ENCODE measurements at places on chromosomes 4 and X.

- DNase-seq = peak; percentile 76
Observed at GRCh38 chr4:123421227-123421936, 24.8 kb downstream of the SPRY1 start.

- DNase-seq = no peak
Observed at GRCh38 chr4:150387981-150388380, 194.0 kb upstream of the MAB21L2 start.

GRCh38 chr4:71257761-71258160 lies 81.1 kb upstream of the SLC4A4 start:
- no peak for DNase-seq

DNA sequence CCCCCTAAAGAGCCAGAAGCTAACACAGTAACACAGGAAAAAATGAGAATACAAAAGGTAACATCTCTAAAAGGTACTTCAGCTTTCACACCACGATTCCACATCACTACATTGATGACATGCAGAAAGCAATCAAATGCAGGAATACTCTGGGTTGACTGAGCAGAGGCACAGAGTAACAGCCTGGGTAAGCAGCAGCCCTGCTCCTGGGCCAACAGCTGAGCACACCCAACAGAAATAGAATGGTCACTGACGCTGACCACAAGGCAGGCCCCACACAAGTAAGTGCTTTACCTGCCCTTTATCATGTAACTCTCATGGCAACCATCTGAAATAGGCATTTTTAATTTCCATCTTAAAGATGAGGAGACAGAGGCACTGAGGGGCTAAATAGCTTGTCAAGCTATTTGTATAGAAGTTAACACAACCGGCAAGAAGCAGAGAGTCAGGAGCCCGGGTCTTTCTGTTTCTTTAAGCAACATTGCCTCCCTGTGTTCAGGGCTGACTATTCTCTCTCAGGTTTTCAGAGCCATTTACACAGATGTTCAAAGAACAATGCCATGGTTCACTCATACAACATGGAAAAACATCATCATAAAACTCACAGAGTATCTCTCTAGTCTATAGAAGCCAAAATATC lies 168.9 kb downstream of the ZNF674 start:
- peak; percentile 68 for DNase-seq

DNA sequence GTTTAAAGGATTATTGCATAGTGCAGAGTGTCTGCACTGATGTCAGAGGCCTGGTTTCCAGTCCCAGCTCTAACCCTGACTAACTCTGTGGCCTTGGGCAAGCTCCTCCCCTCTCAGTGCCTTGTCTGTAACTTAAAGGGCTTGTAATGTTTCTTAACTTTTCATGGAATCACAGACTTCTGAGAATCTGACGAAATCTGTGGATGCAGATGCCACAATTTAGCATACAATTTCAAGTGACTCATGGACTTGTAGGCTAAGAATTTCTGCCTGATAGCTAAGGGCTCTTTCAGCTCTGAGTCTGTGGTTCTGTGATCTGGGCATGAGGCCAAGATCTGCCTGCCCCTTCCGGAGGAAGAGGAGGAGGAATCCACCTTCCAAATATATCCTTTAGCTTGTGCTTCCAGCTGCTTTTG lies 236.9 kb downstream of the AR start:
- peak; percentile 96 for DNase-seq

DNA sequence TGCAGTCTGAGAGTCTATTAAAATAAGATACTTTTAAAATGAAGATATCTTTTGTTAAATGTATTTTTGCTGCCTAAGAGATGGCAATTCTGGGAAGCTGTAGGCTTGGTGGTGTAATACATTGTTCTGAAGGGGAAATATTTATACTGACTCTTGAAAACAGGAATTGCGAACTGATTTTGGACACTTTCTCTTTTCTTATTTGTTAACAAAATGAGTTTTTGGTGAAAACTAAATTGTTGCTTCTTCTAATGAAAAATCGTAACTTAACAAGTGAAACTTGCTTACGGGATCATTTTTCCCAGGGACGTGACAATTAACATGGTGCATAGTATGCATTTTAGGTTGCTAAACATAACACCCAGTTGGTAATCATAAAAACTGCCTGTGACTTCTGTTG lies 71.0 kb downstream of the RAPGEF2 start:
- DNase-seq = no peak

DNA sequence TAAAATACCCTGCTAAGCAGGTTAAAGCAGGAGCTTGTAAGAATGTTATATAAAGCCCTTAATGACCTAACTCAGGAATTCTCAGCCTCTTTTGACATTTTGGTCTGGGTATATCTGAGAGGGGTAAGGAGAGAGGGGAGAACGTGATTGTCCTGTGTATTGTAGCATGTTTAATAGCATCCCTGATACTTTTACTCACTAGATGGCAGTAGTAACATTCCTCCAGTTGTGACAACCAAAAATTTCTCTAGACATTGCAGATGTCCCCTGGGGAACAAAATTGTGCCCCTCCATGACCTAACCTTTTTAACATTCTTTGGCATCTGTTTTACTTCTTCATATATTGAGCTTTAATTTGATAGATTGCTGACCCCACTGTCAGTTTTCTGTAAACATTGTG lies 17.9 kb downstream of the SMARCA5 start:
- DNase-seq = peak; percentile 17

DNA sequence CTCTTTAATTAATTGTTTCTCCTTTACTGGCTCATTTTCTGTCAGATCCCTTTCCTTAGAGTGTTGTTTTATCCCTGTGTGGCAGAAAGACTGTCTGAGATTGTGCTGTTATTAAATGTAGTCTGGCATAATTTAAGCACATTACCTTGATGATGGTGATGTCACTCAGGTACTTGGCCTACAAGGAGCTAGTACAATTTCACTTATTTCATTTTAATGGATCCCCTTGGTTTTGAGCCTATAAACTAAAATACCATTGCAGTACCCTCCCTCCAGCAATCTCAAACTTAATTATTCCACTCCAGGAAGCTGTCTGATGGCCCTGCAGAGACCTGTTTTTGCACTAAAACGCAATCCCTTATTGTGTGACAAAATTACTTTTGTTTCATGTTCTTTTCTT lies 968.6 kb downstream of the ADGRL3 start:
- no peak for DNase-seq

GRCh38 chrX:45735571-45735970 lies 534.9 kb upstream of the DIPK2B start:
- peak; percentile 49 for DNase-seq

- no peak for DNase-seq
Observed at GRCh38 chr4:144633215-144633614, 12.7 kb upstream of the HHIP start.

GRCh38 chr4:76292730-76293129 lies 13.8 kb upstream of the STBD1 start:
- DNase-seq = no peak

DNA sequence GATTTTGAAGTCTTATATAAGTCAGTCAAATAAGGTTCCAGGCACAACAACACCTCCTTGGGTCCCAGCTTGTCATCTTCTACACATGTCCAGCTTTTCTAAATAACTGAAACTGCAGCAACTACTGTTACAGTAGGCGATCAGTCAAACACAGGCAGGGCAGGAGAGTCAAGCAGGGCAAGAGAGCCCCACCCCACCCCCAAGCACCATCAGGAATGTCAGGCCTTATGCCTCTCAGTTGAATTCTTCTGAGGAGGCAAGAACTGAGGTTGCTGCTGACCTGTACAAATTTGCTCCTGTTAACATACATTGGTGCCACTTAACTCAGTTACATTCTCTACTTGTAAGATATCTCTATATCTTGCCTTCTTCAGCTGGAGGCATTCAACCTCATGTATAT lies 608.8 kb upstream of the PCDH10 start:
- DNase-seq = no peak

DNA sequence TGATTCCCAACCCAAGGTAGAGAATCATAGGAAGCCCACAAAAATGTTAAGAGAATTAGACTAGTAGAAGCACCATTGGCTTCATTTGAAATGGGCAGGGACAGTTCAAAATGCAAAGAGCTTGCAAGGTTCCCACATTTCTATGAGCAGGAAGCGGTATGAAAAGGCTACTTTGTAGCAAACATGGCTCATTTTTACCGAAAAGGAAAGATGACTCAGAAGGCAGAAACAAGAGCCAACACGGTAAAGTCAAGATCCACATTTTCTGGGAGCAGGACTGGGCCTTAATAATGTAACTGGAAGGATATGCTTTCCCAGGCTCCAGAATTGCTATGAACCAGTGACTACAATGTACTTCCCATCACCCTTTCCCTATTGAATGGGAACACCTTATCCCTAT lies 89.5 kb downstream of the GLRA3 start:
- no peak for DNase-seq

- no peak for DNase-seq
Observed at GRCh38 chrX:21493226-21493830, 119.1 kb downstream of the CNKSR2 start.

- no peak for DNase-seq
Observed at GRCh38 chrX:66672106-66672505, 33.2 kb upstream of the EDA2R start.

DNA sequence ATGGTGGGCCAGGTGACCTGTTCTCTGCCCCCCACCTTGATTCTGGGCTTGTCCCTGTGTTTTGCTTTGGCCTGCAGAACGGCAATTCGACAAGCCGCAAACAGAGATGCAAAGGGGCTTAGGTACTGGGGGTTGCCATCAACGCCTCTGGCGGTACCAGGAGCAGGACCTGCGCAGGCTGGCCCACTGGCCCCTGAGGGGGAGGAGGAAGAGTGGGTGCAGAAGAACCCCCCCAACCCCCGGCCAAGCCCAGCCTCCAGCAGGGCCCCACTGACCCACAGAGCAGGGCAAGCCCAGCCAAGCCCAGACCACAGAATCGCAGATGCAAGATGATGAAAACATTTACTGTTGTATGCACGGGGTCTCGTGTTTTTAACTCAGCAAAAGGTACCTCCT lies 89.4 kb downstream of the PPP2R2C start:
- no peak for DNase-seq

GRCh38 chr4:37741564-37741963 lies 55.4 kb upstream of the RELL1 start:
- DNase-seq = no peak

GRCh38 chrX:2614911-2615310 lies 76.2 kb upstream of the CD99 start:
- peak; percentile 85 for DNase-seq

DNA sequence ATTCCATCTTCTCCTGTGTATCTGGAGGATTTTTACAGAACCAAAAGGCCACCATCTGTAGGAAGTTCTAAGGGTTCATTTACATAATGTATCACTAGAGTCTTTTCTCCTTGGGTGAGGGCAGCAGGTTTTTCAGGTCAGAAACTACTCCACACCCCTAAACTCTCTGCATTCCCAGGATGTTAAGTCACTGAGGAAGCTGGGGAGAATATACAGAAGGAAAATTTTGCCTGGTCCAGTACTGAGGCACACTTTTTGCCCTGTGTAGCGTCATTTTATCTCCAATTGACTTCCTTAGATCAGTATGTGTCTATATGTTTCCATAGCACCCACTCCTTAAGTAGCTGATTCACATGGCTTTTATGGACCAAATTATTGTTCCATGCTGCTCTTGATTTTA lies 17.0 kb downstream of the XKRX start:
- DNase-seq = no peak

DNA sequence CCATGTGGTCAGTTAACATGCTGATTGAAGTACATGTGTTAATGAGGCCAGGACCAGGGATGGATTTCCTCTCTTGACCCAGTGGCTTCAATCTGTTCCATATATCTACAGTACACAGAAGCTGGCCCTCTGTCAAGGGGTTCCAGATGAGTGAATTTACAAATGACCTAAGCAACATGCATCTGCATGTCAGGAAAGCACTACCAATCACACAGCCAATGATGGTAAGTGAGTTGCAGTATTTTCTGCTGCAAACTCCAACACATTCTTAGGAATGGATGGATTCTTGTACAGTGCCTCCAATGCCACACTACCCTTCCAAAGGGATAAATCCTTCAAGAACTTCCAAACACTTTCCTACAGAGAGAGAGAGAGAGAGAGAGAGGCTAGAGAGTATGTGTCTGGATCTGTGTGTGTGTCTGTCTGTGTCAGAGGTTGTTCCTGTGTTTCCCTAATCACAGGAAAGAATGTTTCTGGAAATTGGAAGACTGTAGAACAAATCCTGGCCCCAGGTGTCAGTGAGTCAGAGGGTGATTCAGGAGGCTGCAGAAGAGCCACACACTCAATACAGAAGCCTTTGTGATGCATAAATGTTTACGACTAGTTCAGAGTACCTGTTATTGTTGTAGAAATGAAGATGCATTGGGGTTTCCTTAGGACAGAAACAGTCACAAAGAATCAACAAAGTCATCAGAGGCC lies 107.5 kb downstream of the GUCY2F start:
- no peak for DNase-seq

GRCh38 chrX:100642290-100642689 lies 1.7 kb upstream of the SRPX2 start:
- DNase-seq = no peak

DNA sequence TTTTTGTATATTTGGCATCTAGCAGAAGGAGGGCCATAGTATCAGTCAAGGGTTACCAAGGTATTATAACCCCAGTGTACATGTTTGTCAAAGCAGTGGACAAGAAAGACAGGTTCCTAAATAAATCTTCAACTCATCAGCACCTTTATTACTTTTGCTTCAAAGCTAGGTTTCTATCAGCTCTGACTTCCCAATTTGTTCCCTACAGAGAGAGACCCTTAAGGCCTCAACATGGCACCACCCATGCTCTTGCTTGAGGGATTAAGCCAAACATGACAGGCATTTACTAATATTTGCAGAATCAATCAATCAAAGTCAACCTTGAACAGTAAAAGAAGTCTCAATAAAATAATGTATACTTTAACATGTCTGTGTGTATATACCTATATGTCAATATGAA lies 9.4 kb downstream of the TBCK start:
- no peak for DNase-seq

DNA sequence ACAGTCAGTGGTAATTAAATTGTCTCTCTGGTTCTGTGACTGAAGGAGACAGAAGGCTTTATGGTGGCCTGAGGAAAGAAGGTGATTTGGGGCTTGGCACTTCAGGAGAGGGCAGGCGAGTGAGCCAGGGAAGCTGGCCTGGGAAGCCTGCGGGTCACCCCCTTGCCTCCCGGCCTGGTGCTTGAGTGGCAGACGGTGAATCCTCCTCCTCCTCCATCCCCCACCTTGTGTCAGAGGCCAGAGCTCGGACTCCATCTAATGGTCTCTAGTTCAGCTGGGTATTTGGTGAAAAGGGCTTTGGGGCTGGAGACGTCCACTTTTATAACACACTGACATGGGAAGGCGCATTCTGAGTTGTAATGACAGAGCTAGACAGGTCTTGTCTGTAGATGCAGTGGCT lies 8.7 kb downstream of the TMEM187 start:
- no peak for DNase-seq

- DNase-seq = no peak
Observed at GRCh38 chr4:173506597-173507211, 23.3 kb downstream of the HAND2 start.

DNA sequence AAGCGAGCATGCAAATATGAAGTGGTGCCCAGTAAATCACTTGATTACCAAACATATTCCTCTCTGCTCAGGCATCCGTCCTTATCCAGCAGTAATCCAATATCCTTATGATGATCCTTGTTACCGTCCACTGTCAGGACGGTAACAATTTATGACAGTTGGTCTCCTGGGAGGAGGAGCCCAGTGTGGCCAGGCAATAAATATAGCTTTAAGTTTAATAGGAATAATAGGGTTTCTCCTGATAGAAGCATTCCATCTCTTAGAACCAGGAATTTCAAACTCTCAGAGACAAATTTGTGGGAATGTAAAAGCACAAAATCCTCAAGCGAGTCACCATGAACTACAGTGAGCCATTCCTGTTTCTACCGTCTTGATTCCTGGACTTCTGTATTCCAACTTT lies 171.2 kb upstream of the IL15 start:
- DNase-seq = no peak
